Stimulated activated CD4-positive, alpha-beta T cell treated with anti-CD3 and anti-CD28 coated beads, Interleukin-12 subunit alpha, Interleukin-12 subunit beta, amount 100 ng/mL, for 48 hours (primary cell): ENCODE measurements at places on chromosomes 1 and 21.

DNA sequence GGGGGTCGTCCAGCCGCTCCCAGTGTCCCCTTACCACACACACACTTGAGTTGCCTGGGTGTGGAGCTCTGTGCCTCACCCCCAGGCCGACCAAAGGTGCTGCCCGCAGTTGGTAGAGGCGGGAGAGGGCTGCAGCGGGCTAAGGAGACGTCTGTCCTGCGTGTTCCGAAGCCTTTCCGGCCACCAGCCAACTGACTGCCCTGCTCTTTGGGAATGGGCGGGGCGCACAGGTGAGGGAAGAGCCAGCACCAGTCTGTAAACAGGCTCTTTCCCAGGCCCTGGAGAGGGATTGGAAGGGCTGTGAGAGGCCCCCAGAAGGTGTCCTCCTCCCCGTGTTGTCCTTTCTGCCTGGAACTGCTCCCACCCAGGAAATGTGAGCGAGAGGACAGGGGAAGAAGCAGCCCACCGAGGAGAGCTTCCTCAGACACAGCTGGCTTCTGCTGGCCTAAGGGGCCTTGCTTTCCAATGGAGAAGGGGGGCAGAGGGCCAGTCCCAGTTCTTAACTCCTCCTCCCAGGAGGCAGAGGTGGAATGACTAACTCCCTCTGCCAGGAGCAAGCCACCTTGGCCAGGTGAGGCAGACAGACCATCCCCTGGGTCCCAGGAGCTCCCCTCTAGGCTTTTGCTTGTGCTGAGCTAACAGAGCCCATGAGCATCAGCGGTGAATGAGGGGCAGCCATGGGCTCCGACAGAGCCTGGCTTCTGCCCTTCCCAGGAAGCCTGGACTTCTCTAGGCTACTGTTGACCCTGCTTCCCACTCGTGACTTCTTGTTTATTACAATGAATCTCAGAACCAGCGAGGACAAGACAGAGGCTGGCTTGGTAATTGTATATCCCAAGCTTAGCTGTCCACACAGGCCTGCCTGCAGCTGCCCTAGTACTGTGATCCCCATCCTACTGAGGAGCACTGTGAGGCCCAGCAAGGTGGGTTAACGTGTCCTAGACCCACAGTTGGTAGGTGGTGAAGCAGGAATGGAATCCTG is 158.1 kb upstream of the COA6 start:
- no peak for DNase-seq

DNA sequence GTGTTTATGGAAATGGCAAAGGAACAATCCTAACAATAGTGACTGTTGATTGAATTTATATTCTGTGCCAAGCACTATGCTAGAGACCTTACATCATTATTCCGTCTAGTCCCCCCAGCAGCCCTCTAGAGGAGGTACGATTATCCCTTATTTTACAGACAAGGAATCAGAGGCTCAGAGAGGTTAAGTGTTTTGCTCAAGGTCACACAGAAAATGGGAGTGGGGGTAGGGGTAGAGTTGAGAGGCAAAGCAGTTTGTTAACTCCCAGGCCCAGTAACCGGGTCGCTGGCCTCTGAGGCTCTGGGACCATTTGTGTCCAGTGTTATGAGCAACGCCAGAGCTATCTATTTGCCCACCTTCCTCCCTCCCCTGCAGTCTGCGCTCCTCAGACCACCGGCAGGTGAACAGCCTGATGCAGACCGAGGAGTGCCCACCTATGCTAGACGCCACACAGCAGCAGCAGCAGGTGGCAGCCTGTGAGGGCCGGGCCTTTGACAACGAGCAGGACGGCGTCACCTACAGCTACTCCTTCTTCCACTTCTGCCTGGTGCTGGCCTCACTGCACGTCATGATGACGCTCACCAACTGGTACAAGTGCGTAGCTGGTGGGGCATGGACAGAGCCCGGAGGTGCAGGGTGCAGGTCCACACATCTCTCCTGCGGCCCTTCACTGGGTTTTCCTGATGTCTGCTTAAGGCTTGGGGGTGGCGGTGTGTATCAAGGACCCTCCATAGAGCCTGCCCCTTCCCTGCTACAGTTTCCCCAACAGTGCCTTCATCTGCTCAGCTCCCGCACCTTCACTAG is 19.8 kb downstream of the SERINC2 start:
- DNase-seq: no peak

- DNase-seq: no peak
Measured at GRCh38 chr1:8699679-8700078, 117.8 kb downstream of the RERE start.

DNA sequence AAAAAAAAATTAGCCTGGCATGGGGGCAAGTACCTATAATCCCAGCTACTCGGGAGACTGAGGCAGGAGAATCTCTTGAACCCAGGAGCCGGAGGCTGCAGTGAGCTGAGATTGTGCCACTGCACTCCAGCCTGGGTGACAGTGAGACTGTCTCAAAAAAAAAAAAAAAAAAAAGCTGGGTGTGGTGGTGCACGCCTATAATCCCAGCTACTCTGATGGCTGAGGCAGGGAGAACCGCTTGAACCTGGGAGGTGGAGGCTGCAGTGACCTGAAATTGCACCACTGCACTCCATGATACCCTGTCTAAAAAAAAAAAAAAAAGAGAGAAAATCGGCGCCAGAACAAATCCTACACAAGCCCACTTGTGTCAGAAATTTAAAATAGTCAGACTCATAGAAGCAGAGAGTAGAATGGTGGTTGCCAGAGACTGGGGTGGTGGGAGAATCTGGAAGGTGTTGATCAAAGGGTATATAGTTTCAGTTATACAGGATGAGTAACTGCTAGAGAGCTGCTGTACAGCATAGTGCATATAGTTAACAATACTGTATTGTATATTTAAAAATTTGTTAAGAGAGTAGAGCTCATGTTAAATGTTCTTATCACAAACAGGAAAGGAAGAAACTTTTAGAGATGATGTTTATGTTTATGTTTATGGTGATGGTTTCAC is 9.6 kb downstream of the DIP2A start:
- DNase-seq: no peak

DNA sequence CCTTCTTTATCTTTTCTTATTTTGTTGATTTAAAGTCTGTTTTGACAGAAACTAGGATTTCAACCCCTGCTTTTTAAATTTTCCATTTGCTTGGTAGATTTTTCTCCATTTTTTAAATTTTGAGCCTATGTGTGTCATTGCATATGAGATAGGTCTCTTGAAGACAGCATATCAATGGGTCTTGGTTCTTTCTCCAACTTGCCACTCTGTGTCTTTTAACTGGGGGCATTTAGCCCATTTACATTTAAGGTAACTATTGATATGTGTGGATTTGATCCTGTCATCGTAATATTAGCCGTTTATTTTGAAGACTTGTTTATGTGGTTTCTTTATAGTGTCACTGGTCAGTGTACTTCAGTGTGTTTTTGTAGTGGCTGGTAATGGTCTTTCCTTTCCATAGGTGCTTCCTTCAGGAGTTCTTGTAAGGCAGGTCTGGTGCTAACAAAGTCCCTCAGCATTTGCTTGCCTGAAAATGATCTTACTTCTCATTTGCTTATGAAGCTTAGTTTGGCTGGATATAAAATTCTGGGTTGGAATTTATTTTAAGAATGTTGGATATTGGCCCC is 223.9 kb downstream of the USP25 start:
- DNase-seq: no peak

DNA sequence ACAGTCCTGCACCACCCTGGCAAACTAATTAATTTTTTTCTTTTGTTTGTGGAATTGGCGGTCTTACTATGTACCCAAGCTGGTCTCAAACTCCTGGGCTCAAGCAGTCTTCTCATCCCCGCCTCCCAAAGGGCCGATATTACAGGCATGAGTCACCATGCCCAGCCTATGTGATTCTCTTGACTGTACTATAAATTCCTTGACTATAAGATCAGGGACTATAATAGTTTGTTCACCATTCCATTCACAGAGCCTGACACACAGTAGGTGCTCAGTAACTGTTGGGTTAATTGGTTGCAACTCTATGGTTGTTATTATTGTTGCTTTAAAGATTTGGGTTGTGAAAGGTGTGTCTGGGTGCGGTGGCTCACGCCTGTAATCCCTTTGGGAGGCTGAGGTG is 17.2 kb downstream of the DAP3 start:
- DNase-seq: no peak

- no peak for DNase-seq
Measured at GRCh38 chr1:53197291-53198200, 922 bp downstream of the CPT2 start.

DNA sequence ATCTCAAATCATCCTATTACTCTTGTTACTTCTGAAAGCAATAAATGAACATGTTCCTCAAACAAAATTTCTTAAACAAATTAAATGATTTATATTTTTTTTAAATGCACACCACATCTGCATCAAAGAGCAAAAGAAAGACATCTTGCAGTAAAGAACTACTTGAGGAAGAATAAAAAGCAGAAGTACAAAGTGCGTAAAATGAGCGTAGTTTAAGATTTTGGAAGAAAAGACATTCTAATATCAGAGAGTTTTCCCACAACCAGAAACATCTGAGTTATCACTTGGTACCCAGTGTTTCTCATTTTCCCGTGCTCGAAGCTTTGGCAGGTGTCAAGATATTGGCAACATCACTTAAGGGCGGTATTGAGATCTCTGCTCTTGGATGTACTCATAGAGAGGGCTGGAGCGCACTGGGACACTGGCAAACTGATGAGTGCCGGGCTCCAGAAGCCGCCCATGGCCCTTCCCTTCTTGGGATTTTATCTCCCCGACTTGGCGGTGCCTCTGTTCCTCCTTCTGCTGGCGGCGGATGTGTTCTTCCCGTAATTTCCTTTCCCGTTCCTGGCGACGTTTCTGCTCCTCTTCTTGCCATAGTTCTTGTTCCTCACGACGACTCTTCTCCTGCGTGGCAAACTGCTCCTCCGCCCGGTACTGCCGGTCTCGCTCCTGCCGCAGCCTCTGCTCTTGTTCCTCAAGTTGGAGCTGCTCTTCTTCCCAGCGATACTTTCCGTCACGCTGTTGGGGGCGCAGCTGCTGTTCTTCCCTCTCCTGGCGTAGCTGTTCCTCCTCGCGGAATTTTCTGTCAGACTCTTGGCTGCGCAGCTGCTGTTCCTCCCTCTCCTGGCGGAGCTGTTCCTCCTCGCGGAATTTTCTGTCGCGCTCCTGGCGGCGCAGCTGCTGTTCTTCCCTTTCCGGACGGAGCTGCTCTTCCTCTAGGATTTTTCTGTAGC is 7.9 kb downstream of the TCHH start:
- no peak for DNase-seq

DNA sequence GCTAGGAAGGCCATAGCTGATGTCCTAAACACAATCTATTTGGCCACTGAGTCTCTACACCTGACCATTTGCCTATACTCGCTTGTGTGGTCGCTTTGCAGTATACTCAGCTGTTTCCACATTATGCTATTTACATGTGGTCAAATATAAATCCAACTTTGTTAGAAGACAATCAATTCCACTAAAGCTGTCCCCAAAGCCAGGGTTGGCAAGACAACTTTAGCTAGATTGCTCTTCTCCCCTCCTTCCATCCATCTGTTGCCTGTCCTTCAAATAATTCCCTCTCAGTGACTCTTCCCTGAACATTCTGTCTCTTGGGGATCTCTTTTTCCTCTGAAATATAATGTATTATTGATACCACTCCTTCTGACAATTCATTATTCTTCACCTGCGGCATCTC is 30.1 kb downstream of the AVPR1B start:
- DNase-seq: no peak

DNA sequence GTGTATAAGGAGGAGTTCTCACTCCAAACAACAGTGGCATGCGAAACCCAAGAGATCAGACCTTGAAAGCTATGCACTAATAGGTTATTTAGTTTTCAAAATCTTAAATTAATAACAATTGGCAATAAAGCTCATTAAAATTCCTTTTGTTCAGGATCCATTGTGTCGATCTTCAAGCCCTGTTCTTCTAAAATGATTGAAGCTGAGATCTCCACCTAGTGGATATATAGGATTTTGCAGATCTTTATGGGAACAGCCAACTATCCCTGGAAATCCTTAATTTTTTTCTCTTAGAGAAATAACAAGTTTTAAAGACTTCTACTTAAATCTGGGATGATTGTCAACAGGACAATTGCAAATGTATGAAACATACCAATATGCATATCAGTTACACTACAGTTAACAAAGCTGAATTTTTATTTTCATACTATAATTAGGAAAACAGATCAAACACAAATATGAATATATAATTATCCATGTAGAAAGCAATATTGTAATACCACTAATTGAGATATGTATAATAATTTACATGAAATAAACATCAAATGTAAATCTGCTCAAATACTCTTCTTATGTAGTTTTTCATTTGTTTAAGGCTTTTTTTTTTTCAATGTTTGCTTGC is 43.3 kb downstream of the LRRC53 start:
- DNase-seq: no peak

DNA sequence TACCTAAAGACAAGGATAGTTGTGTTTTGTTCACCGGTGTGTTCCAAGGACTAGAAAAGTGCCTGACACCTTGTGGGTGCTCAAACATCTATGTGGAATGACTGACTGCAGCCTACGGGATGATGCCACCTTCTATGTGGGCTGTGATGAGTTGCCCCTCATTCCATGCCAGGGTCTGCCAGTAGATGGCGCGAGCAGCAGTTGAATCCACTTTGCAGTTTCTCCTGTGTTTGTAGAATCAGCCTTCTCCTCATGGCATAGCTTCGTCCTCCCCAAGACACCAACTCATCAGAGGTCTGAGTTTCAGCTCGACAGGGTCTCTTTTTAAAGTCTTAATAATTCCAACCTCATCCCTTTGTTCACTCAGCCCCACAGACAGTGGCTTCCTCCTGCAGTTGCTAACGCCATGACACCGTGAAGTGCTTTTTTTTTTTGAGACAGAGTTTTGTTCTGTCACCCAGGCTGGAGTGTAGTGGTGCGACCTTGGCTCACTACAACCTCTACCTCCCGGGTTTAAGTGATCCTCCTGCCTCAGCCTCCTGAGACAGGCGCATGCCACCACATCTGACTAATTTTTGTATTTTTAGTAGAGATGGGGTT is 133.7 kb downstream of the CAPN8 start:
- peak; percentile 49 for DNase-seq

DNA sequence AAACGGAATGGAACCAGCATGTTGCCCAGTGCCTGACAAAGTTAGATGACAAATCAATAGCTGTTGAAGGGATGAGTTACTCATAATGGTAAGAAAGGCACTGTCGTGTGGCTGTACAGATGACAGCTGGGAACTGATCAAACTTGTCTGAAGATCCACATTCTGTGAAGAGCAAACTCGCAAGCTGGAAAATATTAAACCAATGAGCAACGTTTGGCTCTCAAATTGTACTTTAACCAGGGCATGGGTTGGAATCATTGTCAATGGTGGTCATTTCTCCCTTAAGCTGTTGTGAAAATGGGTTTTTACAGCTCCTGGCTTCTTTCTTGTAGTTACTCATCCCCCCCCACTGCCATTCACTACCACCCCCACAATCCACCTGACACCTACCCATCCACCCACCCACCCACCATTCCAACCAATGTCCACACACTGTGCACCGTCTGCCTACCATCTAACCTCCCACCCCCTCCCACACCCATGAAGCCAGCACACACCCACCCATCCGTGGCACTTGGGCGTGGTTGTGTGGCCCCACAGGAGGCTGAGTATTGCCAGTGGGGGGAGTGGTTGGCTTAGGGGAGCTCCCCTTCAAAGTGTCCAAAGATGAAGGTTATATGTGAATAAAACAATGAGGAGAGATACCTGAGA is 46.7 kb downstream of the CLDN14 start:
- DNase-seq: no peak
